Gastrocnemius medialis (tissue), 4 donors: ENCODE measurements at places on chromosomes 5 and 9.

- DNase-seq, result no peak
Measured at GRCh38 chr9:112705768-112706427, 12.0 kb downstream of the INIP start.

GRCh38 chr5:96317945-96318344 lies 115.1 kb downstream of the PCSK1 start:
- DNase-seq, result no peak

DNA sequence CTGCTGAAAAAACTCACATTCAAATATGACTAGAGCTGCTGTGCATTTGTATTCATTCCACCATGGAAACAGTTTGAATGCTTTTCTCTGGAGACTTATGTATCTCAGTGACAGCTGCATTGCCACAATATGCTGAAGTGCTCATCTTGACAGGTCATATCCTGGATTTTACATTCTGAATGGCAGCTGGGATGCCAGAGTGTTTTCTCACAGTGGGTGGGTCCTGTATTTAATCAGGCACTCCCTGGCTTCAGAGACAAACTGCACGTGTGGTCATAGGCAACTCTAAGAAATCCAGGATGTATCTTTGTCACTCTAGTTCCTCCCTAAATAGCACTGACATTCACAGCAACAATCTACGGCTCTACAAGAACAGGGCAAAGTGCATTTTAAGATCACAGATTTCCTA lies 75.6 kb downstream of the ST8SIA4 start:
- DNase-seq, result no peak

DNA sequence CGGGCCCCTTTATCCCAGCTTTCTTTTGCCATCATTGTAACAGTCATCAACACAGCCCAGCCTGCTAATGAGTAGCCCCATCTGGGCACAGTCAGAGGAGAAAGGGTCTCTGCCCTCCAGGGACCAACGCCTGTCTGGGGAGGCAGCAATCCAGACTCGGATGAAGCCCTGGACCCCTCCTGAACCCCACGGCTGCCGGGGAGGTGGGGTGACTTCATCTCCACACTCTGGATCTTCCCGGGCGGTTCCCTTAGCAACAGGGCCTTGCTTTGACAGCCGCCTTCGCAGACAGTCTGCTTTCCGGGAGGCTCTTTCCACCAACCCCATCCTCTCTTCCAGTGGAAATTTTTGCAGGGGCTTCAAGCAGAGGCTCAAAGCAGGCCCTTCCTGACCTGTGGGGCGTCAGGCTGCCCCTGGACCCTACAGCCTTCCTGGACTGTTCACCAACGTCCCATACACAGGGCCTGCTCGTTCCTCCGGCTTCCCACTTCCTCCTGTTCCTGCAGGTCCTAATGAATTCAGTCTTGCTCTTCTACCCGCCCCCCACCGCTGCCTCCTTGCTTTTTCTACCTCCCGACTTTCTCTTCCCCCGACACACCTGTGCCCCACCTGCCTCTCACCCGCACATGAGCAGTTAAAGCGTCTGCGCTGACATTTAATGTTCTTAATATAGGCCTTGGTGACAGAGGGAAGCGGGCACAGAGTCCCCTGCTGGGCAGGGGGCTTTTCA lies 161.7 kb upstream of the MVB12B start:
- DNase-seq, result no peak

- DNase-seq, result no peak
Measured at GRCh38 chr5:127577458-127577857, 60.0 kb downstream of the PRRC1 start.

DNA sequence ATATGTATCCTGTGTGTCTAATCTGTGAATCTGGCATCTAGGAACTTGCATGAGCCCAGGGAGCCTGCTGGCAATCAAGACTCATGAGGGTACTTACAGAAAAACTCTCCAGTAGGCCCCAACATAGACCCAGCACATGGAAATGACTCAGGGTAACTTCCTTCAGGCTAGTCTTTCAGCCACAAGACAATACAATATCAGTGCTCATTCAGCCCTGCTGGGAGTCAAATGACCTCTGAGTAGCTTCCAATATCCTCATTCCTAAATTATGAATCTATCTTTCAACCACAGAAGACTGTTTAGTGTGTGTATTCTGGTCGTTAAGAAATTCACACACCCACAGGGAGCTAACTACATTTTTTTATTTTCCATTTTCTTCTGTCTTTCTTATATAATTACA lies 1273.0 kb downstream of the EFNA5 start:
- no peak for DNase-seq

DNA sequence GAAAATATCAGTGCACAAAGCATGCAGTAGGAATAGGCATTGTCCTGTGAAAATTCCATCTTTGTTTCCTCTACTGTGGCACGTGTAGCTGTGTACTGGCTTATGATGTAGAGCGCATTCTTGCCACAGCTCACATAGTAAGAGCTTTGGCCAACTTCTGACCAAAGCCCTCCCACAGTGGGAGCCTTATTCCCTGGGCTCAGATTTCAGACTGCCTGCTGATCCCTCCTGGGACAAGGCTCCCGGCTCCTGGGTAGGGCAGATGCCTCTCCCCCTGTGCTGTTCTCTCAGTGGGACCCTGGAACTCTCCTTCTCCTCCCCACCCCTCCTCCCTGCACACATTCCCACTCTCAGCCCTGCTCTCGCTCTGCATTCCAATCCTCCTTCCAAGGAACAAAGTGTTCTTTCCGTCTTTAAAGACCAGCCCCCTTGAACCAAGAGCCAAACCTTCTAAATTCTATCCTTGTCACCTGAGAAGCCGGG lies 17.5 kb downstream of the LCP2 start:
- DNase-seq, result peak; percentile 64

GRCh38 chr5:137778772-137779564 lies 24.8 kb upstream of the HNRNPA0 start:
- DNase-seq, result no peak

DNA sequence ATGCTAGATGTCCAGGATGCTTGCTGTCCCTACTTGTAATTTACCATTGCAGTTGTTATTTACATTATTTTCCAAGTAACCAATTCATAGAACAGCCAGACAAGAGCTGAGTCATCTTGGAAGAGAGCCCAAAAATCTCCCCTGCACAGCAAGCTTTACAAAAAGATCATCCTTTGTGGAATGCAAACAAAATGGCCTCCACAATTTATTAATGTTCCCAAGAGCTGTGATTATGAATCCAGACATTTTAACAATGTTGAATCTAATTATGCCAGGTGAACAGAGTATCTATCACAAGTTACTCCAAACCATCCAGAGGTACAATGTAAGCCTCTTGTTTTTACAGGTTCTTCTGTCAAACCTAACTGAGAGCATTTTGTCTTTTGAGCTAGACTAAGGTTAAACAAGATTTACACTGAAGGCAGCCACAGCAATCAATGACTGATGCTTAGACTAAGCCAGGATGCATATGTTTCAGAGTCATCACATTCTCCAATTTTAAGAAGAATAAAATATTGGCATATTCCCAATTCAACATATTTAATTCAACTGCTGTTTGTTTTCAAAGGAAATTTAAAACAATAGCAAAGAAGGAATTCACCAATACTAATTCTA lies 95.3 kb upstream of the SLC12A2 start:
- no peak for DNase-seq

GRCh38 chr9:134413890-134414623 lies 87.8 kb downstream of the RXRA start:
- DNase-seq, result peak; percentile 86

DNA sequence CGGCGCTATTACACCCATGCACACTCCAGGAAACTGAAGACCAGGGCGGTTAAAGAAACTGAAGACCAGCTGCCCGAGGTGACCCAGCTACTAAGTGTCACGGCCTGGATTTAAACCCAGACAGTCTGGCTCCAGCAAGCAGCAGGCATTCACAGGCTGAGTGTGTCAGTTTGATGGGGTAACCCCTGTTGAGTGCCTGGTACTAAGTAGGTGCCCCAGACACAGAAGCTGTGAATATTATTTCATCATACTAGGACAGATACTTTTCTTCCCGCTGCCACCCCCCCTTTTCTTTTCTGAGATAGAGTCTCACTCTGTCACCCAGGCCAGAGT lies 7.3 kb downstream of the ENG start:
- no peak for DNase-seq

GRCh38 chr9:29183971-29184370 lies 1610.7 kb upstream of the C9orf72 start:
- DNase-seq, result no peak

DNA sequence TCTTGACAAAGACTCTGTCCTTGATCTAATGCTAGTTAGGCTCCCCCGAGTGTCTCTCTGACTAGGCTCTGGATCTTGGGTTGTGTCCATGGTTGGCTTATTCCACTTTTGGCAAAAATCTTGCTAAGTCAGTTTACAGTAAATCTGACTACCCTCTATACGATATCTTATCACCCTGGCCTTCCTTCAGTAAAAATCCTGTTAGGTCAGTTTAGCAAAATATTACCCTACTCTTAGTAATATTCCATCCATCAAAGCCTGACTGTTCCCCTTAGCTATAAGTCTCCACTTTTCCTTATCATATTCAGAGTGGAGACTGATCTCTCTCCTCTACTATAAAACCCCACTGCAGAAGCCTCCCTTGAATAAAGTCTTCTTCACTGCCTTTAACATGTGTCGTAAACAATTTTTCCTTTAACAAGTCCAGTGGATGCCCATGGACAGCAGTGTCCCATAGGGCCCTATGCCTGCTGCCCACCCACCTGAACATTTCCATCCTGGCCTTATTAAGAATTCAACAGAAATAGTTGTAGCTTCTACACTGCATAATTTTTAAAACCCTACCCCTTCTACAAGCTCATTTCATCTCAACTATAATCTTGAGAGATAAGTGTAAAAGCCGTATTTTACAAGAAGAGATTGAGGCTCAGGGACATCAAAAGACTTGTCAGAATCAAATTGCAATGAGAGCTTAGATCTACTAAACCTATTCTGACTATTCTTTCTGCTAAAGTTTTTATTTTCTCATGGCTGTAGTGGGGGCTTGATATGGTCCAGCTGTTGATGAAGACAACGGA lies 22.3 kb downstream of the MINAR2 start:
- DNase-seq, result no peak

DNA sequence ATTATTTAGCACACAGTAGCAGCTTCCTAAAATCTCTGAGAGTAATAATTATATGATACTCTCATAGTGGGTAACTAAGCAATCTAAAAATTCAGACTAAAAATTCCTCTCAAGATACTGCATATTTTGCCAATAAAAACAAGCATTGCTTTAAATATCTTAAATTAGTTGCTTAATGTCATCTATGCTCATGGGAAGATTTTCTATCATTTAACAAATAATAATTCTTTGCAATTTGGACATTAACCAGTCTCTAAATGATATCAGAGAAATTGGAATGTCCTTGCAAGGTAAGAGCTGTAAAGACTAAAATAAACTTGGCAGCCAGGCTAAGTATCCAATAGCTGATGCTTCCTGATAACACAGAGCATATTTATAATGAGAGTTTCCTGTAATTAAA lies 221.8 kb downstream of the SNCAIP start:
- DNase-seq, result no peak

DNA sequence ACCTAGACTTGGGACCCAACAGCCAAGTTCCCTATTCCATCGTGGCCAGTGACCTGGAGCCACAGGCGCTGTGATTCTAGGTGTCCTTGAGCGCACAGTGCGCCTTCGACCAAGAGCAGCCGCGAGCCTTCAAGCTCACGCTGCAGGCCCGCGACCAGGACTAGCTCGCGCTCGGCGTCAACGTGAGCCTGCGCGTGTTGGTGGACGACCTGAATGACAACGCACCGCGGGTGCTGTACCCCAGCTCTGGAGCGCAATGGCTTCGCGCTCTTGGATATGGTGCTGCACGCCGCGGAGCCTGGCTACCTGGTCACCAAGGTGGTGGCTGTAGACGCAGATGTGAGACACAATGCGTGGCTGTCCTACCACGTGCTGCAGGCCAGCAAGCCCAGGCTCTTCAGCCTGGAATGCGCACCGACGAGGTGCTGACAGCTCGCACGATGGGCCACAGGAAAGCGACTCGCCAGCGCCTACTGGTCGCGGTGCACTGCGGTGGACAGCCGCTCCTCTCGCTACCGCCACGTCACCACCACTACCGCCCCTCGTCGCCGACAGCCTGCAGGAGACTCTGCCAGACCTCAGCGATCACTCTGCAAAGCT lies 11.4 kb downstream of the PCDHGA12 start:
- DNase-seq, result no peak

DNA sequence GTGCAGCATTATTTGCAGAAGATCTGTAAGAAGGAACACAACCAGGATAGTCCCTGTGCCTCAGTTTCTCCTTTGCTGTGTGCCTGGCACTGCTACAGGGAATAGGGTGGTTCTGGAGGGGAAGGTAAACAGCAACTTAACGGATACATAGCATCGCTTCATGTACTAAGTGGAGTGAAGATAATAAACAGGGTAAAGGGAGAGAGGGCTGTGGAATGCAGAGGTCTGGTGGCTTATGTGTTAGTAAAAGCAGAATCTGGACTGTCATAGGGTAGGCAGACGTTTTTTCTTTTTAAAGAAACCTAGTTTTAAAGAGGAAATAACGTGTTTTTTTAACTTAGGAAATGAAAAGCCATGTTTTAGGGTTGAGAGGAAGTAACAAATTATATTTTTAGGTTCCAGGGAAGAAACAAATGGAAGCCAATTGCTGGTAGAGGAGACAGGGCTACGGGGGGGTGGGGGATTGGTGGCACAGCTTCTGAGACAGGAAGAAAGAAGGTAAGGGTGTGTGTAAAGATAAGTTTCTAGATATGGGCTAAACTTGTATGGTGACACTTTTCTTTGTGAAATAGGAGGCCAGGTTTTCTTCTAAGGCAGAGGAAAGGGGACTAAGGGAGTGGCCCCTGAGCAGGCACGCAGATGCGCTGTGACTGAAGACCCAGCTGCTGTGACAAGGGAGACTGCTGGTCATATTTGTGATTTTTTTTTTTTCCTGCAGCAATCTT lies 1.3 kb downstream of the GNG10 start:
- DNase-seq, result no peak

DNA sequence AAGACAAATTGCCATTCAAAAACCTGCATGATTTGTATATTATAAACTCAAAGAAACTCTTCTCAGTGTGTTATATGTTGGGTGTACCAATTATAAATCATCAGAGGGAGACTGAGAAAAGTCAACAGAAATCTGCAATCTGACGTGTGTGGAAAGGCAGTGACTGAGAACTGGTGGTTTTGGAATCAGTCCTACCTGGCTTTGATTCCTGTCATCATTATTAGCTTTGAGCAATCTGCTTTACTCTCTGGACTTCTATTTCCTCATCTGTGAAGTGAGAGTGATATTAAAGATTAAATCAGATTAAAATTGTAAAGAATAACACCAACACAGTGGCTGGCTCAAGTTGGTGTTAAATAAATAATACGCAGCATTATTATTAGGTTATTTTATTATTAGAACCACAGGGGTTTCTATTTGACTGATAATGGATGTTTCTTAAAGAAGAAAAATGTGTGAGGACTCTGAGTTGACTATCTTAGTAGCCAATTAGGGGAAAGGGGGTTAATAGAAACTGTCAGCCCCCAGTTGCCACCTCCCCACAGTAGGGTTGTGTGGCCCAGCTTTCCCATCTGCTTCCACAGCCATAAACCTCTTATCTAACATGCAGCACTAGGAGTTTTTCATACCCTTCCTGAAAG lies 59.6 kb downstream of the SNCAIP start:
- DNase-seq, result no peak

GRCh38 chr5:4137781-4138180 lies 542.1 kb downstream of the IRX1 start:
- no peak for DNase-seq
